ENCODE measurements at places on chromosomes 13 and 19.

- DNase-seq, result no peak
Observed at GRCh38 chr19:38099966-38100365, 124.1 kb downstream of the DPF1 start.

GRCh38 chr19:16153582-16154336 is 10.3 kb downstream of the HSH2D start:
- DNase-seq, result no peak

GRCh38 chr19:12800923-12801465 is 606 bp downstream of the PRDX2 start:
- no peak for DNase-seq

DNA sequence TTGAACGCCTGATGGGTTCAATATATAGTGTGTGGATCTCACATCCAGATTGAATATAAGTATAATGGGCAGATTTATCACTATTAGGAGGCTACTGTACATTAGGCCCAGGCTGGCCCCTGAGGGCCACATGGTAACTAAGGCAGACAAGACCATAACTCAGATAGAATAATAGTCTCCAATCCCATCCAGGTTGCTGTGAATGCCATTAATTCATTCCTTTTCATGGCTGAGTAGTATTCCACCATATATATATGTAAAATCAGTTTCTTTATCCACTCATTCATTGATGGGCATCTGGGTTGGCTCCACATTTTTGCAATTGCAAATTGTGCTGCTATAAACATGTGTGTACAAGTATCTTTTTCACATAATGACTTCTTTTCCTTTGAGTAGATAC is 8.1 kb upstream of the PMIS2 start:
- no peak for DNase-seq

- no peak for DNase-seq
Observed at GRCh38 chr13:112651750-112652511, 37.9 kb upstream of the ATP11A start.

DNA sequence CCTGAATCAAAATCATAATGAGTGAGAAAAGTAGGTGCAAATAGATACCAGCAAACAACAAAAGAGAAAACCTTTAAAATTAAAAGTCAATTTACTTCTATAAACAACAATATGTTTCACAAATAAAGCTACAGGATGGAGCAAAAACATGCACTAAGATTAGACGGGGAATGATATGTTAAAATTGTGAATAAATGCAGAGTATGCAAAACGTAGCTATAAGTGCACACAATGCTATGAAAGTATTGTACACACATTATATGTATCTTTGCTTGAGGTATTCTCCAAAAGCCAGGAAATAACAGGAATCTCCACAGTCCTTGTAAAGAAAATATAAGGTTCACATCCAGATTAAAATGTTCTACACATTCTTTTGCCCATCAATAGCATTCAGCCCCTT is 523.9 kb downstream of the EFNB2 start:
- no peak for DNase-seq

- DNase-seq, result peak; percentile 89
Observed at GRCh38 chr19:38263689-38264485, 486 bp upstream of the SPINT2 start.

DNA sequence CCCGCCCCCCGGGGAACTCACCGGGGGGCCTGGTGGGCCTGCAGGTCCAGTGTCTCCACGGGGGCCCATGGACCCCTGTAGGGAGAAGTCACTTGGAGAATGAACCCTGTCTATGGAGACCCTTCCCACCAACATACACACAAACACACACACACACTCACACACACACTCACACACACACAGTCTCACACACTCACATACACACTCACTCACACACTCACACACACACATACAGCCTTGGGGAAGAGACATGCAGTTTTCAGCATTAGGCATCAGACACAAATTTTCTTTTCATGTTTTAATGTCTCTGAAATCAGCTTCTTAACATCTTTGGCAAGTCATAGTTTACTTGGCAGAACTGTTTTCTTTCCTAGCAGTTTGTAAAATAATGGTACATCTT is 31.0 kb upstream of the OLFM2 start:
- no peak for DNase-seq

- no peak for DNase-seq
Observed at GRCh38 chr19:1076046-1076386, 9.0 kb downstream of the ARHGAP45 start.

- no peak for DNase-seq
Observed at GRCh38 chr13:45269204-45269603, 68.4 kb upstream of the KCTD4 start.

DNA sequence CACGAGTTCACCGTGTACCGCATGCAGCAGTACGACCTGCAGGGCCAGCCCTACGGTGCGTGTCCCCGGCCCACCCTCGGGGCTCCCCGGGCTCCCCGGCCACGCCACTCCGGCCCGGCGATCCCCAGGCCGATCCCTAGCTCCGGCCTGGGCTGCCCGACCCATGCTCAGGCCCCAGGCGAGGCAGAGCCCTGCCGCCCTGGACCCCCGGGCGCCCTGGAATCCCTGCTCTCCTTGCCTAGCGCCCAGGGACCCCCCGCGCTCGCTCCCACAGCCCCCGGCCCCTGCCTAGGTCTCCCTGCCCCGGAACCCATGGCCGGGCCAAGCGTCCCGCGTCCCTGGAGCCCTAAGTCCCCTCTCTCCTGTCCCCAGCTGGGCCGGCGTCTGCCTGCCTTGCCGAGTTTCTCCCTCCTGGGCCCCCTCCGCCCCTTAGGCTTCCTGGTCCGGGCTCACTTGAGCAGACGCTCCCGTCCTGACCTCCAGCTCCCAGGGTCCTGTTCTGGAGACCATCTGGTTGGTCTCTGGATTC is 494 bp downstream of the NCLN start:
- DNase-seq, result no peak

GRCh38 chr13:98998831-98999638 is 21.2 kb upstream of the DOCK9 start:
- no peak for DNase-seq

GRCh38 chr19:40718774-40719391 is 2.0 kb downstream of the ITPKC start:
- DNase-seq, result no peak

DNA sequence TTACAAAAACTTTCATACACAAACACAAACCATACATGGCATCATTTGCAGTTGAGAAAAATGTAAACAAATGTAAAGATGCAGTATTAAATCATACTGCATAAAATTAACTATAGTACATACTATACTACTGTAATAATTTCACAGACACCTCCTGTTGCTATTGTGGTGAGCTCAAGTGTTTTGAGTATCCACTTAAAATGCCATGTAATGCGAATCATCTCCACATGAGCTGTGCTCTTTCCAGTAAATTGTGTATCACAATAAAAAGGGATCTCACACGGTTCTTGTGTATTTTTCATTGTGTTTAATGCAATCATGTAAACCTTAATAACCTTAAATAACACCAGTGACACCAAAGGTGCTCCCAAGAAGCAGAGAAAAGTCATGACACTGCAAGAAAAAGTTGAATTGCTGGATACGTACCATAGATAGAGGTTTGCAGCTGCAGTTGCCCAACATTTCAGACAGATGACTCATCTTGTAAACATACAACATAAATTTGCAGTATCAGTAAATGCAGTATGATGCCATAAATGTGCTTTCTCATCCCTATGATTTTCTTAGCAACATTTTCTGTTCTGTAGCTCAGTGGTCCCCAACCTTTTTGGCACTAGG is 166.6 kb downstream of the RAP2A start:
- no peak for DNase-seq

DNA sequence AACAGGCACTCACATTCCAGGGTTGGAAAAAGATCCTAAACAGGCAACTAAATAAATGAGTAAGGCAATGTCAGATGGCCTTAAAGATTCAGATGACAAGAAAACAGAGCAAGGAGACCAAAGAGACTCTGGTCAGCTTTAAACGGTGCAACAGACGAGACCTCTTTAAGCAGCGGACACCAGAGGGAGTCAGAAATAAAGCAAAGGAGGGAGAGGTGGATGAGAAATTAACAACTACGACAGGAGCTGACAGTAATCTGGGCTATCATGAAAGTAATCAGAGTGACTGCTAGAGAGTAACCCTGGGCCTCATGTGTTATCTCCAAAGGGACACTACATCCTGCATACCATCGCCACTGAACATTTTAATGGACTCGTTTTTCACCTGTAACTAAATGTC is 1.1 kb downstream of the ZNF550 start:
- DNase-seq, result no peak

- peak; percentile 24 for DNase-seq
Observed at GRCh38 chr19:42202290-42202880, 15.1 kb downstream of the DEDD2 start.

DNA sequence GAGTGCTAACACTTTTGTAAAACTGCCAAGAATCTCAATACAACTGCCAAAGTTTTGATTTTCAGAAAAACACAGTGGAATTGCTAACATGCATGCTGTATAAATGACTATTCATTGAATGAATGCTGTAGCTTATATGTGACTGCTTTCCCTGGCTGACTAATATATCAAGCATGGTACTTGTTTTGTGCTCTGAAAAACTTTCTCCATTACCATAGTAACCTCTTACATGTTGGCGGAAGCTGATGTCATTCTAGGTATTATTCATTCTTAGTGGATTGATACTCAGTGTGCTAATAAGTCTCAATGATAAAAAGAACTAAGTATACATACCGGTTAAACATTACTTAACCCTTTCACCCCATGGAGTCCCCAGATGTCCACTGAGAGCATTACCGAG is 166.1 kb upstream of the MYO16 start:
- no peak for DNase-seq

DNA sequence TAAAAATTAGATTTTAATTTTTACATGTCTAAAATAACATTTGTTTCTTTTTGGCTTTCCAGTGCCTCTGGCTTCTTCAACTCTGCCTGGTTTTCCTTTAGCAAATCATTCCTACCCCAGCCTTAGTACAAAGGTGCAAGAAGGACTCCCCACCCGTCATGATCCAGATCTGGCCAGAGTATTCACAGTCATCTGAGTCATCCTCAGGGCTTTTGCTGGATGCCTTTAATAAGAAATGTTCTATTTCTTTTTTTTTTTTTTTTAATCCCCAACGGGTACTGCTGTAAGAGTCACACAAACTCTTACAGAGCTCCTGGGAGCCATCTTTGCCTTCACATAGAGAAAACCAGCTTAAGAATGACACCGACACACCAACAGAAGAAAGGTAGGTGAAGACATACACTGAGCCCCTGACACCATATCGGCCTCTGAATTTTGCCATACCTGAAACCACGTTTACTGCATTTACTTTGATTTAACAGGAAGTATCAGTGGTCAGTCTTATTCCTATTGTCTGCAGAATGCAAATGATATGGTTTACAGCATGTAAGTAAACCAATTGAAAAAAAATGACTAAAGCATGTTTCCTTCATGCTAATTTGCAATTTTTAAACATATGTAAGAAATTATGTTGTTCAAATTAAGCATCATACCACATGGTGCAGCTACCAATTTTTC is 184.4 kb downstream of the NALCN start:
- no peak for DNase-seq

- DNase-seq, result no peak
Observed at GRCh38 chr19:54650108-54650655, 12.6 kb upstream of the LILRB4 start.

- no peak for DNase-seq
Observed at GRCh38 chr13:20721454-20722357, 18.2 kb downstream of the IL17D start.

- no peak for DNase-seq
Observed at GRCh38 chr19:6706633-6706958, 13.9 kb downstream of the C3 start.

GRCh38 chr19:22735911-22736645 is 47.9 kb downstream of the ZNF99 start:
- DNase-seq, result no peak

DNA sequence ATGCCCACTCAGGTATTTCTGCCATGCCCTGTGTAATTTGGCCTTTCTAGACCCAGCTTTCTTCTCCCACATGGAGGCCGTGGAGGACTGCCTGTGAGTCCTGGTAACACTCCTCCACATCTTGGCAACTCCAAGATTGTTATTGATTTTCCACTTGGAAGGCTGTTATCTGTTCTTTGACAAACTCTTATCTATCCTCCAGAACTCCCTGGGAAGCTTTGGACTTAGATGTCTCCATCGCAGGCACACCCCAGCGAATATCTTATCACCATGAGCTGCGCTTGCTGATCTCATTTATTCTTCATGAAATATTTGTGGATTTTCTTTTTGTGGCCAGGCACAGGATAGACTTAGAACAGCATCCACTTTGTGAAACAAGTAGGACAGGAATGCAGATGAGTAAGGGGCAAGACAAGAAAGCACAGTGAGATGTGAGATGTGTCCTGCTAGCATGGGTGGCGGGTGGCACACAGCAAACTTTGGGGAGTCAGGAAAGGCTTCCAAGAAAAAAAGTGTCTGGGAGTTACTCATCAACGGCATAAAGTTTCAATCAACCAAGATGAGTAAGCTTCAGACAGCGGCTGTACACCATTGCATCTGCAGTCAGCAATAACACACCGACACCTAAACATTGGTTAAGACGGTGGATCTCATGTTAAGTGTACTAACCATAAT is 84.5 kb upstream of the IRS2 start:
- DNase-seq, result no peak

GRCh38 chr13:49516467-49516866 is 20.7 kb downstream of the PHF11 start:
- no peak for DNase-seq

- peak; percentile 24 for DNase-seq
Observed at GRCh38 chr13:30664689-30665275, 47.1 kb downstream of the USPL1 start.

- DNase-seq, result no peak
Observed at GRCh38 chr19:49669516-49669915, 3.8 kb downstream of the BCL2L12 start.

GRCh38 chr13:27619093-27619727 is 1.1 kb downstream of the LNX2 start:
- no peak for DNase-seq

DNA sequence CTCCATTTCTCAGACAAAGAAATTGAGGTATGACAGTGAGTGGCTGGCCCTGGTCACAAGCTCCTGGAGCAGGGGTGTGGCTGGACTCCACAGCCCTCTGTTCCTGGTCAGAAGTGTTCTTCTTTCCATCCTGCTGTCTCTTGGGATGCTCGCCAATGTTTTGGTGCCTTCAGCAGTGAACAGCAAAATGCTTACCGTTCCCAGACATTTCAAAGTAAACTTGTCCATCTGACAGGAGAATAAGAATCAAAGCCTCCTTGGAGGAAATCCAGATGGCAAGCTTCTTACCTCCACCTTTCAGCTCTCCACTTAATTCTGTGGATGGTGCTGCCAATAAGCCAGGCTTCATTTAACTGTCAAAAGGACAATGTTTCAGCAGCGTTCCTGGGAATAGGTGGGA is 954.1 kb downstream of the UQCRFS1 start:
- DNase-seq, result no peak

- DNase-seq, result no peak
Observed at GRCh38 chr13:113943821-113944565, 29.9 kb downstream of the C13orf46 start.

All from CD14-positive monocyte (primary cell).